Panc1 (cell line): ENCODE measurements at places on chromosomes 1 and 21. TPM values are rescaled to one million over a fixed set of nuclear protein-coding genes. Genes with fewer than 3 reads are reported as not detected.
A peak's percentile ranks its signal among the peaks of the same experiment; 100 is the strongest.

Gene MROH9
- not detected for total RNA-seq

GRCh38 chr1:56374026-56374974 lies 205.1 kb downstream of the PLPP3 start:
- H3K27ac ChIP-seq = no peak overlapping the region
- no peak for DNase-seq
- H3K4me1 ChIP-seq = no peaks in the 10 kb centered on the region
- H3K4me3 ChIP-seq = no peak overlapping the region
- H3K36me3 ChIP-seq = no peaks in the 10 kb centered on the region
- no peaks in the 10 kb centered on the region for H3K27me3 ChIP-seq

DNA sequence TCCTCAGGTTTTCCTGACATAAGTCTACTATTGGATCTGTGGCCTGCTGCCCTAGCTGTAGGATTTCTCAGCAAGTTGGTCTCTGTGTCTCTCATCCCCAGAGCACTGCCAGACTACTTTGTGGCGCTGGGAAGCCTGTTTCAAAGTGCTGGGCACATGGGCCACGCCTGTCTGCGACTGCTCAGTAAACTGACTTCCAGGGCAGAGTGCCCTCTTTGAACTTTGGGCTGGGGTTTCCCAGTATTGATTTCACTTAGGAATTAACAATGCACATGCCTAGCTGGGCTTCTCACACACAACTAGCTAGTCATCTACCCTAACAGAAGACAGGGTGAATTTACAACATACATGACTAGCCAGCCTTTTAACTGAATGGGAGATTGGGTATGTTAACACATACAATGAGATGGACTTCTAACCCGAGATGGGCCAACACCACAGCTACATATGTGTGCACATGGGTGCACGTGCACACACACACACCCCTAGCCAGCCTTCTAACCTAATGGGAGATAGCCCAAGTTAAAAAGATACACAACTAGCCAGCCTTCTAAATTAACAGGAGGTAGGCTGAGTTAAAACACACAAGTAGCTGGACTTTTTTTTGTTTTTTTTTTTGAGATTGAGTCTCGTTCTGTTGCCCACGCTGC lies 6.9 kb upstream of the TRIM17 start:
- H3K36me3 ChIP-seq = no peaks in the 10 kb centered on the region
- H3K27ac ChIP-seq = no peak overlapping the region
- H3K4me3 ChIP-seq = no peak overlapping the region

Gene HSD3B1
- not detected for total RNA-seq

Gene MYBPH
- not detected for total RNA-seq

- H3K4me1 ChIP-seq = no peaks in the 10 kb centered on the region
- no peaks in the 10 kb centered on the region for H3K27me3 ChIP-seq
- DNase-seq = no peak
- H3K4me3 ChIP-seq = no peak overlapping the region
- no peak overlapping the region for H3K27ac ChIP-seq
- no peaks in the 10 kb centered on the region for H3K36me3 ChIP-seq
These were observed 45.4 kb downstream of the C1orf185 start for GRCh38 chr1:51147394-51147793.

Gene S100A1
- 2.9 TPM for total RNA-seq

Gene PPIH
- total RNA-seq = 78.5 TPM

DNA sequence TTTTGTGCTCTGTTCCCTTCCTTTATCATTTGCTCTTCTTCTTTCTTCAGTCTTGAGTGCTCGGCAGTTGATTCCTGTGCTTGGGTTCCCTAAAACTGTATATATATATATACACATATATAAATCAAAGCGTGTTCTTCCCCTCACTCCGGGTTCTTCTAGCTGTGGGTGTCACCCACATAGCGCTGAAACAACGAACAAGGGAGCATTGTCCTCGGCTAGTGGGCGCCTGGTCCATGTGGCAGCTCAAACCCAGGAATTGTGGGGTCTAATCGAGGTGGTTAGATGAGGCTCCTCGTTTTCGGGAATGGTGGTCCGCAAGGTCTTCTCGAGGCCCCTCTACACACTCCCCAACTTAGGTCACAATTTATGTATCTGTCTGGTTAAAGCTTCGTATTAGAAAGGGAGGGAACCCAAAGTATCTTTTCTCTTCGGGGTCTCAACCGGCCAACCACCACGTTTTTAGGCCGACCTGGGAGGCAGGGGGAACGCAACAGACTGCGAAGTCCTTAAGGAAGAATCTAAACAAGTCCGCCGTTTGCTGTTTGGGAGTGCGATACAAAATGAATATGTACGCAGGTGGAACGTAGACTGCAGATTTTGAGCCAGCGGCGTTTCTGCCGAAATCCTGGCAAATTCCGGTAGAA lies 504 bp upstream of the SDHC start:
- H3K4me3 ChIP-seq = peak overlapping the region; percentile 94
- no peak for DNase-seq
- H3K4me1 ChIP-seq = peaks cover 8% of the 10 kb centered on the region
- peak overlapping the region; percentile 97 for H3K27ac ChIP-seq

DNA sequence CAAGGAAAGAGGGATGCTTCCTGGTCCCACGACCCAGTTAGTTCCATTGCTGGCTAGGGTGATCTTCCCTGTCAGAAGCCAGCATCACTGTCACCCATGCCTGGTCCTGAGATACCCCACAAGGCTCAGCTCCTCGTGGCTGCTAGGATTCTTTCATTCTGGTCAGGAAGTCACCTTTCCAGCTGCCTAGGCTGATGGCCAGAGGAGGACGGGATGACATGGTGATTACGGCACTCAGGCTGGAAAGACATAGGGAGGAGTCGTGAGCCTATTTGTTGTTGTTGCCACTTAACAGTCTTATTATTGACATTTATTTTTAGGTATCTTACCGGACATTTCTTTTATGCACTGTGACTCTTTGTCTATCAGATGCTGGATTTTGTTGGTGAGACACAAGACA lies 20.0 kb upstream of the MAPKAPK2 start:
- peaks cover 11% of the 10 kb centered on the region; the same call in 1 of the 2 replicates for H3K27me3 ChIP-seq
- no peak for DNase-seq
- no peaks in the 10 kb centered on the region for H3K36me3 ChIP-seq
- H3K27ac ChIP-seq = no peak overlapping the region
- no peak overlapping the region for H3K4me3 ChIP-seq
- no peaks in the 10 kb centered on the region for H3K4me1 ChIP-seq
